Thoracic aorta (tissue), 2 donors: ENCODE measurements at places on chromosomes 5 and 9. TPM values are rescaled to one million over a fixed set of nuclear protein-coding genes. Genes with fewer than 3 reads are reported as not detected.

SHROOM1 gene
- total RNA-seq = 15.4 TPM

IL17B gene
- 7.1 TPM for total RNA-seq

SLC6A19 gene
- total RNA-seq = not detected

CEMIP2 gene
- total RNA-seq = 218 TPM

GRCh38 chr9:74006935-74007334, 490.2 kb upstream of the RORB start:
- H3K4me3 ChIP-seq = no peak overlapping the region
- no peak overlapping the region for H3K27ac ChIP-seq

- no peaks in the 10 kb centered on the region for H3K4me1 ChIP-seq
- DNase-seq = no peak
- H3K36me3 ChIP-seq = no peaks in the 10 kb centered on the region
- no peak overlapping the region for H3K27ac ChIP-seq
- H3K4me3 ChIP-seq = no peak overlapping the region
These were observed 97.4 kb upstream of the TRPM3 start for GRCh38 chr9:71218774-71219173.
